Stimulated activated CD4-positive, alpha-beta T cell treated with anti-CD3 and anti-CD28 coated beads, Interleukin-12 subunit alpha, Interleukin-12 subunit beta, amount 100 ng/mL, for 24 hours (primary cell): ENCODE measurements at places on chromosomes 11 and 22.

- no peak for DNase-seq
These were observed 47.0 kb downstream of the STIM1 start for GRCh38 chr11:3902441-3902840.

DNA sequence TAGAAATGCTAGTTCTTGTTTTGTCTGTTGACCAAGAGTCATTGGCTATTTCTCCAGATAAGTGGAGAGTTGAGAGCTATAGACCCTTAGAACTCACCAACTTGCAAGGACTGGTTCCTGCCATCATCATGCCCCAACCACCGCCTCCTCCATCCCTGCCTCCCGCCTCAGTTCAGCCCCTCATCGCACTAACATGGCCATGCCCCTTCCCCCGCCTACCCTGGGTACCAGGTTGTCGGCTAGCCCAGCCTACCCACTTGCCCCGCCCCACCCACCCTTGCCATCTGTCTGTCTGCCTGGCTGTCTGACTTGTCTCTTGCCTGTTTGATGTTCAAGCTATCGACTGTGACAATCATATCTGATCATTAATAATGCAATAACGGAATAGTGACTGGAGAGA lies 154.1 kb downstream of the TRIM29 start:
- no peak for DNase-seq

- no peak for DNase-seq
These were observed 17.0 kb downstream of the SLC22A12 start for GRCh38 chr11:64608046-64608445.

GRCh38 chr11:92501066-92501739 lies 276.6 kb downstream of the FAT3 start:
- no peak for DNase-seq

- no peak for DNase-seq
These were observed 42.4 kb upstream of the API5 start for GRCh38 chr11:43269254-43269918.

DNA sequence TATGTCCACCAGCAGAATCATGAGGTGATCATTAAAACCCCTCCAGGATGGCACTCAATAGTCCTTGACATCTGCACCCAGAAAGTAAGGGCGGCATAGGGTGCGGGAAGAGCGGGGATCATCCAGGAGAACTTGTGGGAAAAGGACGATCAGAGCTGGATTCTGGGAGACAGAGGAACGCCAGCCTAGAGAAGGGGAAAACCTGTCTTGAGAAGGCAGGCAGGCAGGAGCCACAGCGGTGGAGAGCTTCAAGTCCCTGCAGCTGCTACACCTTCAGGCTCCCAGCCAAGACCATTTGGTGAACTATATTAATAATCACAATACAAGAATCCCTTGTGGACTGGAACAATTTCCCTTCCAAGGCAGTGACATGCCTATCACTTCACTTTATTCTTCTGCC lies 134.3 kb downstream of the BUD13 start:
- no peak for DNase-seq

GRCh38 chr11:102267609-102268008 lies 49.7 kb upstream of the BIRC3 start:
- DNase-seq: no peak

DNA sequence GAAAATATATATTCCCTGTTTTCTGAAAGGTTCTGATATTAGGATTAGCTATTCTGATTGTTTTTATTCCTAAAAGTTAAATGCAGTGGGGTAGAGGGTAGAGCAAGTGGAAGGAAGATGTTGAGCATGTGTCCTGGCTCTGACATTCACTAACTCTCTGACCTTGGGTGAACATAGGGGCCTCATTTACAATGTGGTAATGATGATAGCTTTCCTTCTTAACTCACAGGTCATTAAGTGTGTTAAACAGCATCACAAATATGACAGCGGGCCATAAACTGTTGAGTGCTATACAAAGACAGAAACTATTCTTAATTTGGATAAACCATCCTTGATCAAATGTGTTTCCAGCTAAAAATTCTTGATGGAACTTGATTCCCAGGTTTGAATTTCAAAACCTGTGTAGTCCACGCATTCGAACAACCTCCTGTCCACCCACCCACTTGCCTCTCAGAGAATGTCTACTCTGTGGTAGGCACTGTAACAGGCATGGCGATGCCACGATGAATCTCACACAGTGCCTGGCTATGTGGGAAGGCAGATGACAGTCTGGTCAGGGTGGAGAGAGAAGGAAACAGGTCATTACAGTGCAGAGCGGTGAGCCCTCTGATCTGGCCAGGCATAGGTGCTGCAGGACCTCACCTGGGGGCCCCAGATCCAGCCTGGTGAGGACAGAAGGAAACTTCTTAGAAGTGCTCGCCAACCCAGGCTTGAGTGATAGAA lies 19.3 kb upstream of the PEX26 start:
- DNase-seq: no peak

DNA sequence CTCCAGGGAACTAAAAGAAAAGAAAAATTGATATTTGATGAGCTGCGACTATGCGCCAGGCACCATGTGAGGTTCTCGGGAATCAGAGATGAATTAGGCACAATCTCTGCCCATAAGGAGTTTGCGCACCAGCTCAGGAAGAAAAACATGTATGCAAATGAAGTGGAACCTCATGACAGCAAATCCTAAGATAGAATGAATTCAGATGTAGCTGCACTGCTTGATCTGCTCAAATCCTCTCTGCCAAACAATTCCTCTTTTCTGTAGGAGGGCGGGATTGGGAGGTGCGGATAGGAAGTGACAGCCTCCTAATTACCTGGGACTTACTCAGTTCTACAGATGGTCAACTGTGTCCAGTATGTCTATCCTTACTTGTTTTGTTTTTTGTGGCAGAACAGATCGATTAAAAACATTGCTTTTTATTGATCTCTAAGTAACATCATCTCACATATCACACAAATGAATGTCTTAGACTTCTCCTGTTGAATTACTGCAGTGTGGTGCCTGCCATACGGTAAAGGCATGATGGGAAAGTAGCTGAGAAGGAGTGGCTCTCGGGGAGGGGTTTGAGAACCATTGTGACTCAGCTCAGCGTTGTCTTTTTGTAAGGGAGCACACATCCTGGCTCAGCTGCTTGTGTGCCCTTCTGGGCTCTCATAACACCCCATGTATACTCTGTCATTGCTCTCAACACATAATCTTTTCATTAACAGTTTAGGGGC lies 13.9 kb downstream of the CRTAM start:
- no peak for DNase-seq

- peak; percentile 91 for DNase-seq
These were observed 2.1 kb downstream of the CCDC88B start for GRCh38 chr11:64341851-64342791.

- DNase-seq: no peak
These were observed 177.1 kb upstream of the PITPNB start for GRCh38 chr22:28096161-28096560.

GRCh38 chr11:95503047-95503446 lies 272.0 kb upstream of the SESN3 start:
- no peak for DNase-seq

- no peak for DNase-seq
These were observed 15.9 kb upstream of the FGF3 start for GRCh38 chr11:69834811-69835800.
